Activated CD4-positive, CD25-positive, alpha-beta regulatory T cell treated with anti-CD3 and anti-CD28 coated beads, Interleukin-2, amount 50 U/mL, for 72 hours (primary cell): ENCODE measurements at places on chromosomes 7 and 10.

- peak; percentile 59 for DNase-seq
Observed at GRCh38 chr7:152435384-152436110, at the start of gene KMT2C. Gene KMT2C (minus strand): TSS chr7:152436003. CDS start chr7:152435786, 217 bp downstream.

- peak; percentile 71 for DNase-seq
Observed at GRCh38 chr7:142782922-142783900, 12.4 kb downstream of the PRSS2 start.

GRCh38 chr10:101829561-101830315, 11.5 kb upstream of the OGA start:
- DNase-seq: peak; percentile 59

GRCh38 chr10:70352401-70353097, 29.9 kb downstream of the LRRC20 start:
- DNase-seq: no peak

DNA sequence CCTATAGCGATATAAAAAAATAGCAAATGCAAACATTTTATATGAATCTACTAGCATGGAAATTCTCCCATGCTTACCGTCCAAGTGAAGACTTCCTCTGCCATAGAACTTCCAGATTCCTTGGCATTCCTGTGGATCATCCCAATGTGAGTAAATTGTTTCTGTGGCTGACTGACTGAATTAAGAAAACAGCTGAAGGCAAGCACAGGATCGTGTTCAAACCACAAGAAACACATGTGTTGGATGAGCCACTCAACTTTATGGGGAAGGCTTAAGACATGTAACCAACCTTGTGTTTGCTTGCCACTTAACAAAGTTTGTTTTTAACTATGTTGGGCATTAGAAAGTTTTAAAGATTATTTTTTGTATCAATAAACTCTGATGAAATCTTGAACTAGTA, 2.6 kb upstream of the MYPN start:
- no peak for DNase-seq

GRCh38 chr10:116271593-116272439, 1.2 kb downstream of the GFRA1 start:
- no peak for DNase-seq

- no peak for DNase-seq
Observed at GRCh38 chr7:95002775-95003174, 95.4 kb downstream of the PPP1R9A start.

DNA sequence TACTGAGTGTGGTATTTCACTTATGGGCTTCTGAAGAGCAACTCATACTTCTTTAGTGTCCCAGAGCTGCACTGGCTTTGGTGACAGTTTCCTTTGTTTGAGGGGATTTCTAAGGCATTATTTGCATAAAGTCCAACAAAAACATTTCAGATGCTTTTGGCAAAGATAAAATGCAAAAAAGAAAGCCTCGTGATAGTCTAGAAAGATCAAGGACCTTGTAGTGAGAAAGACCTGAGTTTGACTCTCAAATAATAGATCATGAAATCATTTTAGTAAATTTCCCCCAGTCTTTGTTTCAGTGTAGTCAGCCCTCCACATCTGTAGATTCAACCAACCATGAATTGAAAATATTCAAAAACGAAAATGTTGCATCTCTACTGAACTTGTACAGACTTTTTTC, 107.4 kb downstream of the EEPD1 start:
- DNase-seq: no peak

DNA sequence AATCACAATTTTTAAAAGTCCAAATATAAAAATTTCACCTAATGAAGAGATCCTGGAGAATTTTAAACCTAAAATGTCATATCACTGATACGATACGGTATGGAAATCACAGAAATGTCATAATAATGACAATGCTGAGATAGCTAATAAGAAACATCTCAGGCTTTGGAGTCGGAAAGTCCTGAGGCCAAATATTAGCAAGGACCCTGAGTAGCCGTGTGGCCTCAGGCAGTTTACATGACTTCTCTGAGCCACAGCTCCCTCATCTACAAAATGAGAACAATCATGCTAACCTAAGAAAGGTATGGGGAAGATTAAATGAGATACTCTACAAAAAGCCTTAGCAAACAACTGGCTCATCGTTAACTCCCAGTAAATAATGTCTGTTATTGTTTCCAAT, 100.9 kb upstream of the NEBL start:
- no peak for DNase-seq

GRCh38 chr7:29043576-29043975, 85.4 kb upstream of the TRIL start:
- no peak for DNase-seq

GRCh38 chr10:72276421-72277339, 3.0 kb downstream of the DDIT4 start:
- DNase-seq: no peak
